ENCODE measurements at places on chromosomes 6 and 20.
A peak's percentile ranks its signal among the peaks of the same experiment; 100 is the strongest.

GRCh38 chr6:169709293-169709692 is 7.4 kb downstream of the C6orf120 start:
- DNase-seq = no peak

DNA sequence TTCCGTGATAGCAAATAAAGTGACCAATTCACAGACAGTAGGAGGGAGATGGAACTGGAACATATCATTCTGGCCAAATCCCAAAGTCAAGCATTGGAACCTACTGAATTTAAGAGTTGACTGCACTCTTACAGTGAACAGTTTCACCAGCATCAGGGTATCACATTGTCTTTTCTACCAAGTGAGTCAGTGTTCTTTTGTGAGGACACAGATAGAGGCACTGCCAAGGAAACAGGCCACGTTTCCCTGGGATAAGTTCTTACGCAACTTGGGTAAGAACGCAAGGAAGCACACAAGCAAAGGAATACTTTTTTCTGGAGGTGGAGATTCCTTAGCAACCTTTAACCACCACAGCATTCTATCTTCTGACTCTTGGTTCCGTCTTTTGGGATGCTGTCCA is 28.6 kb upstream of the ENPP5 start:
- no peak for DNase-seq

DNA sequence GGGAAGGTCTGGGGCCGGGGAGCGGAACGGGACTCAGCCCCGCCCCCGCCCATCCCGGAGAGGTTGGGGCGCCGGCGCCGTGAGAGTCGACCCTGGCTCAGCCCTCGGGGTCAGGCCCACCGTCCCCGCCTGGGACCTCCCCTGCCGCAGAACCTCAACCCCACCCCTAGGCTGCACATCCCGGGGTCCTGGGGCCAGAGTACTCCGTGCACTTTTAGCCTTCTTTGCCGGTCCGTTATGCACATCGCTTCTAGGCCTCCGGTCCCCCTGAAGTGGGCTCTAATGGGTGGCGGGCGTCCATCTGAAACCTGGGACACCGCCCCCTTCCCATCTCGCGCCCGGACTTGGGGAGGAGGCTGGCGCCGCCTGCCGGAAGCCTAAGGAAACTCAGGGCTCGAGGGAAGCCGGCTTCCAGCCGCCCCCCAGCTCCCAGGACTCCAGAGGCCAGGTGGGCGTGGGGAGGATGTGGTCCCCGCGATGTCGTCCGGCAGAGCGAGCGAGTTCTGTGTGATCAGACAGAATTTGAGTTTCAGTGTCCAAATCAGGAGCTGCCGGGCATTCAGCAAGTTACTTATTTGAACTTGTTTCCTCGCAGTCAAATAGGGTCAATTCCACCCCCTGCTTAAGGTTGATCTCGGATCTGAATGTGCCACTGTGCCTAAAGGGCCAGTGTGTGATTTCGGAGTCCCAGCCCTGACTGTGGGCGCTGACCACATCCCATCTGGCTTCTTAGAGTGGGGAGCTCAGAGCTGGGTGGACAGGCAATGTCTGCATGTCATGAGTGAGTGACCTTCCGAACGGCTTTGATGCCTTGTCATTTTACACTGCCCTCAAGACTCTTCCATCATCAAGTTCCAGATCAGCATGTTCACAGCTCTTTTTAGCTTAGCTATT is 47.6 kb downstream of the CPXM1 start:
- peak; percentile 32 for DNase-seq

DNA sequence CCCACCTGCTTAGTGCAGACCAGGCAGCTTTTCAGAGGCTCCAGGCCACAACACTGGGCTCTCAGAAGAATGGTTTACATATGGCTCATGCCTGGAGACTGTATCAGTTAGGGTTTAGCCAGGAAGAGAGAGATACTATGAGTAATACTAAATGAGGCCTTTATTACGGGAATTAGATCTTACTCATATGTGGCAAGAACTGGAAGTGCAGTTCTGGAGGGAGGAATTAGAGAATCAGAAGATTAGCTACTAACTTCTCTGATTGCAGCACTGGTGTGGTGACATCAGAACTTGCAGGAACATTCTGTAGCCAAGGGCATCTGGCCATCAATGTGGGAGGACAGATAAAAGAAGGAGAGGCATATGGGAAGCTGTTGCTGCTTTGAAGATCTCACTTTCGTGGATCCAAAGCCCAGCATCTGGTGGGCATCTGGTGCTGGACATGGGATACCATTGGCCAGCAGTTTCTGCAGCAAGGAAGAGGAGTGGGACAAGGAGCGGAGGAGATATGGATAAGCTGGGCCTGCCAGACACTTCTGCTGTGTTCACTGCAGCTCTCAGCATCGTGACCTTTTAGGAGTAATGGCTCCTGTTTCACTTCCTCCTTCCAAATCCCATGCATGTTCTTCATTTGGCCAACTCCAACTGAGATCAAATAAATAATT is 248.5 kb downstream of the BTBD3 start:
- DNase-seq = no peak

- no peak for DNase-seq
These were observed 373.8 kb downstream of the GJA1 start for GRCh38 chr6:121809211-121809610.

GRCh38 chr20:57651881-57652605 is 31.8 kb upstream of the ZBP1 start:
- no peak for DNase-seq

GRCh38 chr6:33962246-33963027 is 158.6 kb upstream of the MLN start:
- DNase-seq = no peak

GRCh38 chr6:168734523-168734922 is 293.5 kb downstream of the SMOC2 start:
- no peak for DNase-seq

DNA sequence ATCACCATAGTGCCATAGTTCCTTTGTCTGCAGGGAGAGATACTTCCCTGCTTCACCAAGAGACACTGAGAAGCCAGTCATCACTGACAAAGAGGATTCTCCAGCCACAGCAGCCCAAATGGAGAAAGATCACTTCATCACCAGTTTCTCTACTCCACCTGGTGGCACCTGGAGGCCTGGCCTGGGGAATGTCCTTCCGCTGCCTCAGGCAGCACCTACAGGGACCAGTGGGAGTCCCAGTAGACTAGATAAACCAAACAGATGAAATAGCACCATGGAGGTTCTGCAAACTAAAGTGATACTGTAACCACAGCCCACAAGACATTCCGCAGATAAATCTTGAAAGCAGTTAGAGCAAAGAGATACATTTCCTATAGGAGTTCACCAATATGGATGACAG is 266.5 kb downstream of the C6orf118 start:
- no peak for DNase-seq

DNA sequence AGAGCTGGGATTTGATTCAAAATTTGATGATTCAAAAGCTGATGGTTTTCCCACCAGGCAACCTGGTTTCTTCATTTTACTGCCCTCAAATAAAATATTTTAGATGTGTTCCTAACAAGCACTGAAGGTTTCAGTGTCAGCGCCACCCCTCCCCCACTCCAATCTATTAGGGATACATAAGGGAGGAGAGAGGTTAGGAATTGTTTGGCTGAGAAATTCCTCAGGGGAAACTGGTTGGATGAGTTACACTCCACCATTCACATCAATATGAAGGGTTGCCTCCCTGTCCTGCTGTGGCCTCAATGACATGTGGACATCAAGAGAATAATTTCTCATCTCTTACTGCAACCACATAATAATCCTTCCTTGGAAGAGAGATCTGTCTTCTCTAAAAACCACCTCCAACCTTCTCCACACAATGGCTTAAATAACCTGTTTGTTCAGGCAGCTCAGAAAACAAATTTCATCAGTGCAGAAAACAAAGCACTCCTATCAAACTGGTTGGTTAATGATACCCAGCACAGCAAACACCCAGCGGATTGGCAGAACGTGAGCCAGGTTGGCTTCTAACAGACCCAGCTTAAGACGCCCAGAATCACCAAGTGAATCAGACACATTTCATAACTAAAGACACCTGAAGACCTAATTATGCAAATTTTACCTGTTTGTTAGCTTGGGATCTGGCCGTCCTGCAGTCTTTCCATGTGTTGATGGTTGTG is 136.0 kb upstream of the SGK1 start:
- DNase-seq = no peak

DNA sequence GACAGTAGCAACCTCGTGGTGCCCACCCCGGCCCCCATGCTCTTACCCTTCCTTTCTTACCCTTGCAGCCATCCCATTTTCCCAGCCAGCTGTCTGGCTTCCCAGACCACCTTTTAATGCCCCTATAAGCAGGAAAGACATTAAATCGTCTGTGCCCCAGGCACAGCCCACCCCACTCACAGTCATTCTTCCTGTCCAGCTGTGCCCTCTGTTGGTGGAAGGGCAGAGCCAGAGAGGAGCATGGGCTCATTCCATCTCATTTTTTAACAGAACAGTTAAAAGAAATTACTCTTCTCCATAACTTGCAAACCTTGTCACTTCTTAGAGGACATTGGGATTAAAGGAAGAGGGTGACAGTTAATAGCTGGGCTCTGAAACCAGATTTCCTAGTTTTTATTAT is 240.5 kb downstream of the NRN1 start:
- no peak for DNase-seq

- DNase-seq = no peak
These were observed 6.0 kb upstream of the PTGIS start for GRCh38 chr20:49573900-49574416.

DNA sequence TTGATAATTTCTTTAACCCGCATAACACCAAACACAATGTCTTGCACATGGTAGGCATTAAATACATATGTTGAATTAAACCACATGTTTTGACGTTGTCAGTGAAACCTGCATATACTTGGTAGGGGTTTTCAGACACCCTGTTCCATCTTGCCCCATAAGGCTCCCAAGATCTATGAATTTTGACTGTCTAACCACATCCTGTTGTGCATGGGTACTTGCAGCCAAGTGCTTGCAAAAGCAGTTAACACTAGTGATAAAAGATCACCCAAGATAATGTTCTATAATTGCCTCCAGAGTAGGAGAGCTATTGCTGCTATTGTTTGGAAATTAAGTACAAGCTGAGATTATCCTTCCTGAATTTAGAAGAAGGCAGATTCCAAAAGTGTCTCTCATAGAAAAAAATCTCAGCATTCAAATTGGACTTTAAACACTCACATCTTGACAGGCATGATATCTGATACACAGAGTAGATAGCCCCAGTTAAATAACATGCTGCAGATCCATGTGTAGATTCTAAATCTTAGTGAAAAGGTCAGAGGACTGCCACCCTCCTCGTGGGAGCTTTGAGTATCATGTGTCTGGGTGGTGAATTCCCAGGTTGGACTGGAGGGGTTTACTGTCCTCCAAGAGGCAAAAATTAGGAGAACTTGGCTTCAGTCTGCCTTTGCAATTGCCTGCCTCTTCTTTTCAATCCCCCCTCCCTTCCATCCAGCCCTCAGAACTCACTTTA is 25.8 kb upstream of the CCN6 start:
- DNase-seq = peak; percentile 94

DNA sequence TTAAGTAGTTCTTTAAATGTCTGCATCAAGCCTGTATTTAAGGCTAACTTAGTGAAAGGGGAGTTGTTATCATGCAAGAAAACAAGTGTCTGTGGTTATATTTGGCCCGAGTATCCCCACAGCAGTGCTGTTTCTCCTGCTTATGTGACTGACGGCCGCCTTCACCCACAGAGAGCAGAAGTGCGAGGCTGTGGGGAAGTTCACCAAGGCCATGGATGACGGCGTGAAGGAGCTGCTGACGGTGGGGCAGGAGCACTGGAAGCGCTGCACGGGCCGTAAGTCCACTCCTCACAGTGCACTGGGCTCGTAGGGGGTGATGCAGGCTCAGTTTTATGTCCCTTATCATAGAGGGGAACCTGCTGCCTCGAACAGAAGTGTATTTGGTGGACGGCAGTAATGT is 53.2 kb upstream of the SYNJ2 start:
- DNase-seq = no peak
